ENCODE measurements at places on chromosomes 16 and 17.

GRCh38 chr17:40178021-40178601 lies 841 bp downstream of the RAPGEFL1 start:
- DNase-seq = no peak

GRCh38 chr17:44807817-44808155 lies 22.3 kb downstream of the GJC1 start:
- no peak for DNase-seq

DNA sequence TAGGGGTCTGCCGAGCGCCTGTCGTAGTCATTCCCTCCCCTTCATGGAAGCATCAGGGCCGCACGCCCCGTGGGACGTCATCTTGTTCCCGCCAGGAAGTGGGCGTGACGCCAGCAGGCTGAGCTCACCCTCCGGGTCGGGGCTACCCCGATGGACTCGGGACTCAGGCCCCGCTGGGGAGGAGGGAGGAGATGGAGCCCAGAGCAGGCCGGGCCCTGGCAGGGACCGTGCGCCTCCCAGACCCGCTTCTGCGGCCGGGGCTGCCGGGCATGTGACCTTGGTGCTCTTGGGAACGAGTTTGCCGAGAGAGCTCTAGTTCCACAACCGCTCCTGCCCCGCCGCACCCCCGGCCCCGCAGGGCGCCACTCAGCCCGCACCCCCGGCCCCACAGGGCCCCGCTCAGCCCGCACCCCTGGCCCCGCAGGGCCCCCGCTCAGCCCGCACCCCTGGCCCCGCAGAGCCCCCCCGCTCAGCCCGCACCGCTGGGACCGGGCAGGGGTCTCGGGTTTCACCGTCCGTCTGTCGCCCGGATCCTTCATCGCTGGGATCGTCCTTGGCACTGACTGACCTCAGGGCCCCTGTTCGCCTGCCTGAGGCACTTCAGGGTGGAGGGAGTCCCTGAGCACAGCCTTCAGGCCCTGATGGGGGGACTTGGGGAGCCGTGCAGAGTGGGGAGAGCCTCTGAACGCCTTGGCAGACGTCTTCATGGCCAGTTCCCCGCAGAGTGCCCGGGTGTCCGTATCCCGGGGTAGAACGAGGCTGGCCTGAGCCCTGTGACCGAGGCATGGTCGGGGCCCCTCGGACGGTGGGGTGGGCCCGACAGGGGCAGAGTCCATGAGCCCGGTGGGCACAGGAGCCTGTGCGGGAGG lies 5.8 kb downstream of the CACNA1H start:
- no peak for DNase-seq

- DNase-seq = no peak
These were observed 102.6 kb downstream of the ZNF778 start for GRCh38 chr16:89319886-89320781.

DNA sequence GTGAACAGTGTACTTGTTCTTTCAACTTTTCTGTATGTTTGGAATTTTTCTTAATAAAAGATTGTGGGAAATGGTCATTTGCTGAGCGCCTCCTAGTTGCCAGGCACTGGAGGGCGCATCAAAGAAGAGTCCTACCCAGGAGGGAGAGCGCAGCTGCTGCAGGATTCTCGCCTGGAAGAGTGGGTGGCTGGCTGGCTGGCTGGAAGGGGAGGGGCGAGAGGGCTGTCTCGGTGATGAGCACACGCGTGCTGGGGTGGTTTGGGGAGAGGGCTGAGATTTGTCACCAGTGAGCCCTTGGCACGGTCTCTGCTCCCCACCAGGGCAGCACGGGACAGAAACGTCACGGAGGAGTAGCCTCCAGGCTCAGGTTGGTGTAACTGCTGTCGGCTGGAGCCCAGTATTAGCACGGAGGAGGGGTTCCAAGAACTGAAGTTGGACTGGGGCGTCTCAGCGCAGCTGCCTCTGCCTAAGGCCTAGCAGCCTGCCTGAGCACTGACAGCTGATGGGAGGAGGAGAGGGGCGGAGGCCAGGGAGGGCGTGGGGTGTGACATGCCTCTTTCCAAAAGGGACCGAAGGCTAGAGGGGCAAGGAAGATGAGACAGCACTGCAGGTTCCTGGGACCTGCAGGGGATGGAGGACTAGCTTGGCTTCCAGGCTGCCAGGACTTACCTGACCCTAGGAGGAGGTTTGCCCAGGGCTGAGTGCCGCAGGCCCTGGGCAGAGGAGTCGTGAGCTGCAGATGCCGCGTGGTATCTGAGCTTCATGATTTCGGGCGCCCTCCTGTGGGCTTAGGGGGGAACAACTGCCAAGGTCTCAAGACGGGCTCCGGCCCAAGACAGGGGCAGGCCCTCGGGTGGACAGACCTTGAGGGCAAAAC lies 5.7 kb downstream of the LDHD start:
- DNase-seq = peak; percentile 86

GRCh38 chr17:28812748-28813377 lies 29.7 kb downstream of the FAM222B start:
- DNase-seq = peak; percentile 86

DNA sequence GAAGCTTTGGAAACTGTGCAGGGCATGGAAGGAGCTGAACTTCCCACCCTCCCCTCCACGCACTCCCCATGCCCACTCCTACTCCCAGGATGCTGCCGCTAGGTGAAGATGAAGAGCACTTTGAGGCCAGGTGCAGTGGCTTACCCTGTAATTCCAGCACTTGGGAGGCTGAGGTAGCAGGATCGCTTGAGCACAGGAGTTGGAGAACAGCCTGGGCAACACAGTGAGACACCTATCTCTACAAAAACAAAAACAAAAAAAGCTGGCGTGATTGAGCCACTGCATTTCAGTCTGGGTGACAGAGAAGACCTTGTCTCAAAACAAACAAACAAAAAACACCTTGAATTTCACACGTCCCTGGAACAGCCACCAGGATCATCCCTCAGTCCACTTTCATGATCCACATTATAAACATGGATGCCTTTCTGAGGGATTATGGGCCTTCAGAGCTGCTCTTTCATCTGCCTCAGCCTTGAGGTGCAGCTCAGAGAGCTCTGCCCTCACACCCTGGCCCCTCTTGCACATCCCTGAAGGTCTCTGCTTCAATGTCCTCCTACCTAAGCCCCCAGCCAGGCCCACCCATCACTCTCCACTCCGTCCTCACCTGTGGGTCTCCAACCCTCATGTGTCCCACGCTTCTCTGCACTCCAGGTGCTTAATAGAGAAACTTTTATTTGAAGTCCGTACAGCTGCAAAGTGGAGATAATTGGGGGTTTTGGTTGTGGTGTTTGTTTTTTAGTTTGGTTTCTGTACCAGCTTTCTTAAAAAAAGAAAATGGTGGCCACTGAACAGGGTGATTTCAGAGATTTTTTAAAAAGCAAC lies 25.8 kb downstream of the PHB1 start:
- DNase-seq = no peak

DNA sequence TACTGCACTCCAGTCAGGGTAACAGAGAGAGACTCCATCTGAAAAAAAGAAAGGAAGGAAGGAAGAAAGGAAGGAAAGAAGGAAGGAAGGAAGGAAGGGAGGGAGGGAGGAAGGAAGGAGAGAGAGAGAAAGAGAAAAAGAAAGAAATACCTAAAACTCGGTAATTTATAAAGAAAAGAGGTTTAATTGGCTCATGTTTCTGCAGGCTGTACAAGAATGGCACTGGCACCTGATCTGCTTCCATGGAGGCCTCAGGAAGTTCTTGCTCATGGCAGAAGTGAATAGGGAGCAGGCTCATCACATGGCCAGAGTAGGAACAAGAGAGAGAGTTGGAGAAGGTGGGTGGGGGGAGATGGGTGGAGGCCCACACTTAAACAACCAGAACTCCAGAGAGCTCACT lies 215.2 kb upstream of the IRX3 start:
- DNase-seq = no peak

- peak; percentile 37 for DNase-seq
These were observed 97.3 kb downstream of the SDK2 start for GRCh38 chr17:73546770-73547536.

DNA sequence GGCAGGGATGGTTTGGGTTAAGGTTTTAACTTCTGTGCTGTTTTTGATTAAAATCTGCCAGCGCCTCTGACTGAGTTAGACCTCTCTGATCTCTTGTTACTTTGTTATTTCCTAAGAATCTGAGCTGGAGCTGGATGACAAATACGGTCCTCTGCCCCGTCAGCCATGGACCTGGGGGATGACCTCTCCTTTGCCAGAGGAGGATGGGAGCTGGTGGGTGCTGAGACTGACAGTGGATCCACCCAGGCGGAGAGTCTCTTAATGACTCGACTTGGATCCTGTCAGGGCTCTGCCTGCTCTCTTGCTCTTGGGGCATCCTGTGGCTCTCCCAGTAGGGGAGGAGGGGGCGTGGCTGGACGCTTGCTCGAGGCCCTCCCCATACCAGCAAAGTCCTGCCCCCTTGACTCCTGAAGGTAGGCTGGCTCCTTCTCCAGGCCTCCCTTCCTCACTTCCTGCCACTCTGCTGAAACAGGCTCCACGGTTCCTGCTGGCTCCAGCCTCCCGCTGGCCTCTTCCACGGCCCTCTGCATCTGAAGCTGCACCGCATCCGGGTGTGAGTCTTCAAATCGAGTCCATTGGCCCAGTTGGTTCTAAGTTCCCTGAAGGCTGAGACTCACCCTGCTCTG lies 24.8 kb upstream of the MAP3K14 start:
- DNase-seq = peak; percentile 4

Measured in COR-L47 (cell line).